A673 (cell line): ENCODE measurements at places on chromosomes 3 and 15.

GRCh38 chr15:81097890-81098280 is 36.2 kb upstream of the CFAP161 start:
- no peak for DNase-seq

- DNase-seq = no peak
Observed at GRCh38 chr3:73453666-73454065, 171.1 kb downstream of the PDZRN3 start.

DNA sequence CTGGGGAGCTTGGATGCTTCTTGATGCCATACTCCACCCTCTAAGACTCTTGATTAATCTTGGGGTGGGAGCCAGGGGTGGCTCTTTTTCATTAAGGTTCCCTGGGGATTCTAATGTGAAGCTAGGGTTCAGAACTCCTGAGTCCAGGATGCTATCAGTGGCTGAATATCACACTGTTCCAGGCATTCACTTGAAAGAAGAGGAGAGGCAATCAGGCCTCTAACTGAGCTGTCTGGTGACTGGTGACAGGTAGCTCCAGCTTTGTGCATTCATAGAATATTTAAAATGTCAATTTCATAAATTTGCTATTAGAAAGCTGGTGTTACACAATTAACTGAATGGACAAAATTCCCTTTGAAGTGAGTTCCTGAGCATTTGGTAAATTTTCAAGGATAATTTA is 139.0 kb downstream of the CHDH start:
- DNase-seq = no peak

DNA sequence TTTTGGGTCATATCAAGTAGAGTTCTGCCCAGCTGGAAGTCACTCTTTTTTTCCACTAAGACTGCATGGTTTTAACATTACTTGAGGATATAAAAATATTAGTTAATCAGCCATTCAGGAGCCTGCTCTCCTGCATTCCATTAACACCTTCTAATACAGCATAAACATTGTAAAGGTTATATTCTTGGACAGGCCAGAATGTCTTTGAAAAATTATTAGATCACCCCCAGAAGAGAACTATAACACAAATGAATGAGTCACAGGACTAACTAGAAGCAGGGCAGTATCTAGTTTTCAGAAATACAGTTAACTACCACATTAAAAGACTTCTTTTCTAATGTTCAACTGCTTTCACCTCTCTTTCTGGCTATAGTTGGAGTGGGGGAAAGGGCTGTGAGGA is 80.9 kb downstream of the THBS1 start:
- no peak for DNase-seq

DNA sequence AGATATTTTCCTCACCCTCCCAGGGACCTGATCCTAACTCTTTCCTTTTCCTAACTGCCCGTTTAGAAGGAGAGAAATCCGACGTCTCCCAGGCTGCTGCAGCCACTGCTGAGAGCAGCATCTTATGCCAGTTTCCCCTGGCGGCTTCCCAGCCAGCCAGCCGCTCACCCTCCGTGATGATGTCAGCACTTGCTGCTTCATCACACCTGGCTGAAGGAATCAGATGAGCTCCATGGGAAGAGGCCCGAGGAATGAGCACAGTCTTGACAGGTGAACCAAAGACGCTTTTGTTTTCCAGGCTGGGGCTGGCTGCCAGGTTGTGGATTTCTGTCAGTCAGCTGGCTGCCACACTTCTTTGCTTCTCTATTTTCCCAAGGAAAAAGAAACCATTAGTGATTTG is 445.1 kb upstream of the RBMS3 start:
- DNase-seq = no peak

GRCh38 chr3:46025139-46025538 is 2.1 kb downstream of the XCR1 start:
- no peak for DNase-seq

GRCh38 chr3:184757022-184757651 is 45.3 kb upstream of the MAGEF1 start:
- DNase-seq = peak; percentile 50

DNA sequence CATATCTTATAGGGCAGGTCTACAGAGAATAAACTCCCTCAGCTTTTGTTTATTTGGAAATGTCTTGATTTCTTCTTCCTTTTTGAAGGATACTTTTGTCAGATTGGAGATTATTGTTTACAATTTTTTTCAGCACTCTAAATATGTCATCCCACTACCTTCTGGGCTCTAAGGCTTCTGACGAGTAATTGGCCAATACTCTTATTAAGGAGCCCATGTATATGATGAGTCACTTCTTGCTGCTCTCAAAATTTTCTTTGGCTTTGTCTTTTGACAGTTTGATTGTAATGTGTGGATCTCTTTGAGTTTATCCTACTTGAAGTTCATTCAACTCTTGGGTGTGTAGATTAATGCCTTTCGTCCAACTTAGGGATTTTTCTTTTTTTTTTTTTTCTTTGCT is 28.9 kb upstream of the CD200R1L start:
- DNase-seq = no peak

- DNase-seq = no peak
Observed at GRCh38 chr3:46609944-46610722, 2.2 kb upstream of the FAM240A start.

GRCh38 chr15:96948981-96949380 is 618.5 kb downstream of the NR2F2 start:
- DNase-seq = peak; percentile 42
